ENCODE measurements at places on chromosomes 12 and 14. TPM values are rescaled to one million over a fixed set of nuclear protein-coding genes. Genes with fewer than 3 reads are reported as not detected.

GRCh38 chr12:1646569-1647284 is 17.7 kb downstream of the WNT5B start:
- no peak for DNase-seq

- DNase-seq, result no peak
Measured at GRCh38 chr12:14167005-14167628, 185.7 kb upstream of the GRIN2B start.

- peak; percentile 55 for DNase-seq
Measured at GRCh38 chr14:58978343-58978742, 210.1 kb upstream of the DAAM1 start.

- no peak for DNase-seq
Measured at GRCh38 chr12:128929057-128929456, 75.8 kb downstream of the GLT1D1 start.

GRCh38 chr14:103296007-103296406 is 38.0 kb upstream of the EIF5 start:
- DNase-seq, result no peak

GRCh38 chr12:96334502-96334901 is 65.7 kb downstream of the CDK17 start:
- no peak for DNase-seq

- DNase-seq, result no peak
Measured at GRCh38 chr14:65150898-65151608, 48.7 kb upstream of the MAX start.

GRCh38 chr14:92959189-92959531 is 36.2 kb downstream of the CHGA start:
- DNase-seq, result peak; percentile 49

- DNase-seq, result no peak
Measured at GRCh38 chr12:5520831-5521230, 88.9 kb downstream of the NTF3 start.

GRCh38 chr12:109302358-109302757 is 6.7 kb downstream of the FOXN4 start:
- no peak for DNase-seq

GRCh38 chr12:64875186-64875585 is 50.7 kb downstream of the TBC1D30 start:
- no peak for DNase-seq

- no peak for DNase-seq
Measured at GRCh38 chr12:92771001-92771400, 68.2 kb downstream of the PLEKHG7 start.

DNA sequence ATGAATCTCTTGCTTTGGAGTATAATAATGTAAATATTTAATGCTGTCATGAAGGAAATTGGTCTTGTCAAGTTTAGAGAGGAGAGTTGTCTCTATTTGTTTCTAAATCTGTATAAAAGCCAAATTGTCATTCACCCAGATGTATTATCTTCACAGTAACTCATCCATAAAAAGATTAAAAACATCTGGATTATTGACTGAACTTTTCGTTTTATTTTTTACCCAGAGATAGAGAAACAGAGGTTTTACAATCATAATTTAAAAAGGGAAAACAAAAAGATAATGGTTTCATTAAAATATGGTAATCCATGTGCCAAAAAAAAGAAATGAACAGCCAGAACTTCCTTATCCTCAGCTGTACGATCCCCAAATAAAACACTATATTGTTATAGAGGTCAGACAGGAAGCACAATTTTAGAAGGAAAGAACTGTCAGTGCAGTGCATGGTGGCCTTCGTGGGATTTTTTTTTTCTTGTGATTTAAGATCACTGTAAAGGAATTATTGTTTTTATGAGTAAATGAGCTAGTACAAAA is 125.9 kb downstream of the ACSS3 start:
- no peak for DNase-seq

- no peak for DNase-seq
Measured at GRCh38 chr12:45638386-45638785, 91.1 kb upstream of the ARID2 start.

- no peak for DNase-seq
Measured at GRCh38 chr12:14219156-14219555, 146.3 kb upstream of the ATF7IP start.

DNA sequence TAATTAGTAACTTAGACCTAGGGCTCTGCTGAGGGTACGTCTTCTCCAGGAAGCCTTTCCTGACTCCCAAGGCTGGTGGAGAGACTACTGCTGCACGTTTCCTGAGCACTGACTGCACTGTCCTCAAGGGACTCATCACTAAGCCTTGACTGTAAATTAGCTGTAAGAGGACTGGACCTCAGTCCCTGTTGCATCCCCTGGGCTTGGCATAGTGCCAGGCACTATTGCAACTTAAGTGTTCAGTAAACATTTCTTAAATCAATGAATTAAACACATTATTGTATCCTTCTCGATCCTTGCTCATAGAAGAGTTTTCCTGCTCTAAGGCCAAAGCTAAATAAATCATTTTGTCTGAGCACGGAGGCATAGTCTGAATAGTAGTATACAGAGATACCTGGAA is 31.9 kb upstream of the IFNG-AS1 start:
- DNase-seq, result no peak

DNA sequence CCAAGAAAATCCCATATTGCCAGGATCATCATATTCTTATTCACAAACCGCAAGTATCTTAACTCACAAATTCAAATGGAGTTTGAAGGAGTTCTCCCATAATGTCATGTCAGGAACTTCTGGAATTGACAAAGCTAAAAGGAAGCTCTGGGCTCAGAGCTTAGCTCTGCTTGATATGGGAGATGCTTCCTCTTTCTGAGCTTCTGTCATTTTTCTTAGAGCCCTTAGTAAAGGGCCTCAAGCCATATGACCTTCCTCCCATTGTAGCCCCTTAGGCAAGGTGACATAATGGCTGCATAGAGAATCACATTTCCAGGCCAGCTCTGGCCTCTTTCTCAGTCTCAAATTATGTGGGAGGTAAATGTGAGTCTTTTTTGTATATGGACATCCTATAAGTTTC is 40.9 kb downstream of the SLC4A8 start:
- DNase-seq, result no peak

GRCh38 chr12:132813443-132813842 is 15.2 kb downstream of the GOLGA3 start:
- DNase-seq, result no peak

- DNase-seq, result no peak
Measured at GRCh38 chr12:66272650-66273049, 29.6 kb upstream of the HELB start.

GRCh38 chr14:72962829-72963312 is 36.6 kb downstream of the DCAF4 start:
- DNase-seq, result no peak

DNA sequence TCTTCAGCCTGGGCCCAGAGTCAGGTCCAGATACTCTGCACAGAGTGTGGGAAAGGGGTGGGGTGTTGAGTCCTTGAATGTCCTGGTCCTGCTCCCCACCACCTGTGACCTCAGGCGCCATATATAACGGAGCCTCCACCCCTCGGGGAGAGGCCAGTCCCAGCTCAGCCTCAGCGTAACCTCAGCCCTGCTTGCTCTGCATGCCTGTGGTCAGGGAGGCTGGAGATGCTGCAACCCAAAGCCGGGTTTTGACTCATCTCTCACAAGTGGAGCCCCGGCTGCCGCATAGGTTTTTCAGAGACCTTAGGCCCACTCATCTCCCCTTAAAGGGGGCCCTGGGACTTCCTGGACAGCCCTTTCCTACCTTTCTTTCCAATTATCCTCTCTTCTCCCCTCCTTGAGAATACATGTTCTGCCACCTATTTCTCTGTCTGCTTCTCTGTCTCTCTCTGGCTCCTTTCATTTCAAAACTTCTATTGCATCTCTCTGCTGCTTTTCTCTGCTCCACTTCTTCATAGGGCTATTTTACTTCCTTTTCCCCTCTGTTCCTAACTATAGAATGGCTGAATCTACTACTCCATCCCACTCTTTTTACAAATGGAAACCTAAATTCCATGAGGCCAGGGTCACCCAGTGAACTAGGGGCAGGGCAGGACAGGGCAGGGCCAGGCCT is 1.2 kb downstream of the ITGB7 start:
- DNase-seq, result no peak

GRCh38 chr14:26820138-26820537 is 222.3 kb upstream of the NOVA1 start:
- DNase-seq, result no peak

- DNase-seq, result no peak
Measured at GRCh38 chr12:6031001-6031400, 85.9 kb upstream of the ANO2 start.

- DNase-seq, result no peak
Measured at GRCh38 chr12:52081263-52081733, 1.8 kb downstream of the SMIM41 start.

DNA sequence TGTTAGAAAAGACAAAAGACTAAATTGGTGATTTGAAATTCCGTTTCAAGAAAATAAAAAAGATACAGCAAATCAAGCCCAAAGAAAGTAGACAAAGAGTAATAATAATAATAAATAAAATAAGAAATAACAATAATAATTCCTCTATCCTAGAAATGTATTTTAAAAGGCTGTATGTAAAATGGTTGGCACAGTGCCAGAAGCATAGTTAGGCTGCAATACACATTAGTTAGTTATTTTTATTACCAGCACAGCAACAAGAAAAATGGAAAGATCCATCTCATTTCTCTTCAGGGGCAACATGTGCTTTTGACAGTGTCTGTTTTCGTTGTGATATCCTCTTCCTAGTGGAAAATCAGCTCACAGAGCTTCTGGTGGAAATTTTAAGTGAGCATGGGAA is 174.1 kb upstream of the TMTC1 start:
- no peak for DNase-seq

- DNase-seq, result no peak
Measured at GRCh38 chr12:95836630-95837239, 22.0 kb upstream of the SNRPF start.

DNA sequence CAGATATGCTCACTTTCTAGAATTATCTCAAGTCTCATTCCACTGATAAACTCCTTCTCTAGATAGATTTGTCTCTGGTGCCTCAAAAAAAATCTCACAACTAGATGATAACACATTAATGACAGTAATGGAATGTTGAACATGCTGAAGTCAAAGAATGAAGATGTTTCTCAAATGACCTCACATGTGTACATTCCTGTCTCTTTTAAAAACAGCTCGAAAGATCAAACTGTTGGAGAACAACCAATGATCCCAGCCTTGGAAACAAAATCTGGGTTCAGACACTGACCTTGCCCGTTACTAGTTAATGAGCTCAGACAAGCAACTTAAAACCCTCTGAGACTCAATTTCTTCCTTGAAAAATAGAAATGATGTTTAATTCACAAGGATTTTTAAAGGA is 44.7 kb upstream of the KCNJ8 start:
- peak; percentile 74 for DNase-seq

DNA sequence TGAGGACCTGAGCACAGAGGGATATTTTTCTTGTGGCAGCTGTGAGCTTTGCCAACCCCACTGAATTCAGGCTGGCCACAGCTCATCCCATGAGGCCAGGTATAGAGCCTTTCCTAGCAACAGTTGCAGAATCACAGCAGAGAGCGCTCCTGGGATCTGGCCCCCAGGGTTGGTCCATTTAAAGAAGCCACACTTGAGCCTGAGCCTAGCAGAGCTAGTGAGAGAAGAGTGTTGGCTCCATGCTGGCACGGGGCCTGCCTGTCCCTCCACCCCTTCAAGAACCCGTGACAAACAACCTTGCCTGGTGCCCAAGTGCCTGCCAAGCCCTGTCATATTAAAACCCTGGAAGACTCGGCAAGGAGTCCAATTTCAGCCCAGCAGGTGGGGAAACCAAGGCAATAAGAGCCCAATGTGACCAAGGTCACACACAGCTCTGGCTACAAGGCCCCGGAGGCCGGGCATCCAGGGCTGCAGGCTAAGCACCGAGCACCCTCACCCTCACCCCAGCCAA is 91.6 kb downstream of the LRRC74A start:
- no peak for DNase-seq

GRCh38 chr12:113762155-113762881 is 203.8 kb downstream of the RBM19 start:
- peak; percentile 82 for DNase-seq

GRCh38 chr14:59155886-59156285 is 32.6 kb upstream of the DAAM1 start:
- no peak for DNase-seq

GRCh38 chr12:51714666-51715065 is 123.6 kb downstream of the SCN8A start:
- no peak for DNase-seq

Gene GARIN6
- not detected for total RNA-seq

Gene C12orf42
- total RNA-seq, result 0.94 TPM

Gene ART4
- 3.0 TPM for total RNA-seq

Gene EML5
- 2.8 TPM for total RNA-seq

Gene TOMM20L
- total RNA-seq, result not detected

Gene ATG2B
- 35.8 TPM for total RNA-seq

Gene KLRC2
- total RNA-seq, result 0.50 TPM
